Natural killer cell treated with Interleukin-12 subunit alpha and Interleukin-12 subunit beta and Interleukin-15 and Interleukin-18, amount 100 ng/mL, for 72 hours (primary cell): ENCODE measurements at places on chromosomes 4 and X.

DNA sequence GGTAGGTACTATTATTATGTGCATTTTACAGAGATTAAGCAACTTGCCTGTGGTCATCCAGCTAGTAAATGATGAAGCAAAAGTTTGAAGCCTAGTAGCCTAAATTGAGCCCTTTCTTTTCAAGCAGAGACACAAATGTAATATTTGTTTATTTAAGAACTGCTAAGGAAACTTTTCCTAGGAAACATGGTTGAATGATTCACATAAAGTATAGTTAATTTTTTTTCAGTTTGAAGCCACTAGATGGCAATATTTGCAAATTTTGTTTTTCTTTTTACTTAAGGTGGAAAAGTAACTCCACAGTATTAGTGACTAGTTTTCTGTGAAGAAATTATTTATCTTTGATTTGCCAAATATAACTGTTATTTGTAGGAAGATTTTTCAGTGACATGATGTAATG lies 52.8 kb upstream of the ANKRD17 start:
- no peak for DNase-seq

DNA sequence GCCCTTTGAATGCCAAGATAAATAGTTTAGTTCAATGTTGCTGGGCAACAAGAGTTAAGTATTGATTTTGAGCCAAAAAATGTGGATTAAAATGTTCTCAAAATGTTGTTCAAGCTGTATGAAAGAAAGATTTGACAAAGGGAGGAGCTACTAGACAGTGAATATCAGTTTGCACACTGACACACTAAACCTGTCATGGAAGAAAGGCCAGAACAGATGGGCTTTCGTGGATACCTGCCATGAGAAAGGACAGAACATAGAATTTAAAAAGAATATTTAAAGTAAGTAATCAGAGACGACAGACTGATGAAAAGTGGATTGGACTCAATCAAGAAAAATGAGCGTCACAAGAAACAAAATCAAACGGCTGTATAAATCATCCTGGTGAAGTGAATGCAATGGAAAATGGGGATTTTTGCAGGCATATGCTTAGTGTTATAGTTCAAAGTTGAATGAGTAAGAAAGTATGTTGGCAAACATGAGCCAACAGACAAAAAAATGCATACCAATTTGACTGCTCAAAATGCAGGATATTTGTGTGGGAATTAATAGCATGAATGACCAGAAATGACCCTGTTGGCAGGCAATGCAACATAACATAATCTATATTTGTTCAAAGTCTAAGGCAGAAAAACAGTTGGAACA lies 7.4 kb downstream of the PCDH18 start:
- DNase-seq: no peak

DNA sequence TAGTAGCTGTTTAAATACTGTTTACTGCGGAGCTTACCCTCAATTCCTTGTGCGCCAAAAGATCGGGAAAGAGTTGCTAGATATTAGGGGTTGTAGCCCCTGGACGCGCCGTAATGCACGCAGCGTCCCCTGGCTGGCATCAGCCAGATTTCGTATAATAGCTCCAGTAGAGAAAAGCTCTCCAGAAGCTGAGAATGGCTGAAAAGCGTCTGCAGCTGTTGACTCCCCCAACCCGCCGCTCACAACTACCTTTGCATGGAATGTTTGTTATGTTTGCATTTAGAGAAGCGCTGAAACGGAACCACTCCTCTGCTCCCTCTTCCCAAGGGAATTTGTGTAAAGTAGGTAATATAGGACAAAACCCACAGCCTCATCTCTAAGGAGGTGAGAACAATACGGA lies 3.7 kb downstream of the DOCK11 start:
- DNase-seq: no peak

DNA sequence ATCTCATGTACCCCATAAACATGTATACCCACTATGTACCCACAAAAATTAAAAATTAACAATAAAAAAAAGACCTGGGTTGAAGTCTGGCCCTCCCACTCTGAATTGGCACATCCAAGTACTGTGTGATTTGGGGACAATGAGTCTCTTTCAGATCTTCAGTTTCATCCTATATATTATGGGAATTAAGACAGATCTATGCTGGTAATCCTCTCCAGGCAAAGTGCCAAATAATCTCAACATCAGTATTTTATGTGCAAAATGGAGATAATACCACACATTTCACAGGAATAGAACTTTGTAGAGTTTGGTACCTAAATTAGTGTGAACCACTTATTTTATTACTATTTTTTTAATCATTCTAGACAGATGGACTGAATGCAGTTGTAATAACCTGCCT lies 11.0 kb upstream of the SCD5 start:
- DNase-seq: no peak

DNA sequence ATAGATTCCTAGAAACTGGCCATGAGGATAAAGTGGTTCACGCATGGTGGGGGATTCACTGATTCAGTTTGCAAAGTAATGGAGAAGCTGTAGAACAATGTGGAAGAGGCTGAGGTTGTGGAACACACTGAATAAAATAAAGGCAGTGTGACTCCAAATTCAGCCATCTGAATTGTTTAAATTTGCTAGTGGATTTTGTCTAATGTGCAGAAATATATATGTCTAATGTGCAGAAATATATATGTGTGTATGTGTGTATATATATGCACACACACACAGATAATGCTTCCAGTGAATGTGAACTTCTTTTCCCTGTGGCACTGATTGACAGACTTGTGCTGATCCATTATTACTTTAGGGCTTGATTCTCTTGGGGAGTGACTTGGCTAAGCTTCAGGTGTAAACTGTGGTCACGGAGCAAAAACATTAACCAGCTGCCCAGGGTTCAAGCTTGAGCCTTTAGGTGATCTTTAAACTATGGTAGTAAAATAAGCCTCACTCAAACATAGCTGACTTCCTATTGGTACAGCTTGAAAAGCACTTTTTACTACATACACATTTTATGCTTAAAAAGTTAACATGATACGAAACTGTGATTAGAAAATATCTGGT lies 3.5 kb downstream of the STBD1 start:
- no peak for DNase-seq

GRCh38 chrX:10444204-10444603 lies 176.2 kb downstream of the MID1 start:
- DNase-seq: no peak

- no peak for DNase-seq
Measured at GRCh38 chrX:29225670-29226069, 638.4 kb downstream of the IL1RAPL1 start.

- no peak for DNase-seq
Measured at GRCh38 chrX:134794692-134795091, 136.4 kb upstream of the PLAC1 start.

GRCh38 chr4:76499461-76499860 lies 64.4 kb downstream of the SHROOM3 start:
- no peak for DNase-seq
